ENCODE measurements at places on chromosomes 13 and 19. TPM values are rescaled to one million over a fixed set of nuclear protein-coding genes. Genes with fewer than 3 reads are reported as not detected.
A peak's percentile ranks its signal among the peaks of the same experiment; 100 is the strongest.

PINLYP gene
- 5.5 TPM for polyA plus RNA-seq

GRCh38 chr13:44237276-44237767 is 136.3 kb upstream of the SERP2 start:
- no peaks in the 10 kb centered on the region for H3K27me3 ChIP-seq
- peak; percentile 24 for DNase-seq
- H3K36me3 ChIP-seq = no peaks in the 10 kb centered on the region
- peaks cover 5% of the 10 kb centered on the region for H3K4me1 ChIP-seq
- H3K27ac ChIP-seq = peak overlapping the region; percentile 69

- peaks cover 45% of the 10 kb centered on the region for H3K4me1 ChIP-seq
- DNase-seq = no peak
- no peaks in the 10 kb centered on the region for H3K27me3 ChIP-seq
- H3K27ac ChIP-seq = peak overlapping the region; percentile 95
These were observed 4.9 kb downstream of the MBNL2 start for GRCh38 chr13:97226788-97227627.

DNA sequence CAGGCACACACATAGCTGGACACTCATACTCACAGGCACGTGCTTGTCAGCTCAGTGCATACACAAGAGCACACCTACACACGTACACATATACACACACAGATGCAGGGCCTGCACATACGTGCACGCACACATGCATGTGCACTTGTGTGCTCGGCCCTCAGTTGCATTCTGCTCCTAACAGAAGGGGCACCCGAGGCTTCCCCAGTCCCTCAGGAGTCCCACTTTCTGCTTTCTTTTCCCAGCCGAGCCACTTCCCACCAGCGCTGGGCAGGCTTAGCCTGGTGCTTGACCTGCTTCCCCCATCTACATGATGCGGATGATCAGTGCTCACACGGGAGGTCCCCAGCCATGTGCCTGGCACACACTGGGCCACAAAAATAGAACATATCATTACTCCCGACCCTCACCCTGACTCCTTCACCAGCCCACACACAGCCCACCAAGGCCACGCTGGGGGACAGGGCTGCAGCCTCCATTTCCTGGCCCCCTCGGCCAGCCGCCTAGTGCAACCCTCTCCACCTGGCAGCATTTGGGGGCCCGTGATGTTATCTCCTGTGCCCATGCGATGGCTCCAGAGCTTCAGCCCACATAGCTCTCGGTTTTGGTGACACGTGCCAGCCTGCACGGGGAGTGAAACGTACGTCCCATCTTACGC is 125.2 kb upstream of the SPACA7 start:
- no peak for DNase-seq
- no peaks in the 10 kb centered on the region for H3K4me1 ChIP-seq
- H3K4me3 ChIP-seq = no peak overlapping the region
- H3K27ac ChIP-seq = no peak overlapping the region
- H3K36me3 ChIP-seq = no peaks in the 10 kb centered on the region
- peaks cover 62% of the 10 kb centered on the region for H3K27me3 ChIP-seq

GRCh38 chr13:22454586-22454985 is 726.2 kb upstream of the SGCG start:
- no peaks in the 10 kb centered on the region for H3K4me1 ChIP-seq
- H3K27ac ChIP-seq = no peak overlapping the region
- no peak overlapping the region for H3K4me3 ChIP-seq
- no peaks in the 10 kb centered on the region for H3K27me3 ChIP-seq

GRCh38 chr19:3904233-3904632 is 23.7 kb downstream of the ATCAY start:
- DNase-seq = no peak
- no peak overlapping the region for H3K4me3 ChIP-seq
- H3K4me1 ChIP-seq = no peaks in the 10 kb centered on the region
- no peak overlapping the region for H3K27ac ChIP-seq
- no peaks in the 10 kb centered on the region for H3K27me3 ChIP-seq
- H3K36me3 ChIP-seq = no peaks in the 10 kb centered on the region

LIM2 gene
- polyA plus RNA-seq = not detected

MATK gene
- not detected for polyA plus RNA-seq

- H3K27me3 ChIP-seq = no peaks in the 10 kb centered on the region
- H3K27ac ChIP-seq = no peak overlapping the region
- no peaks in the 10 kb centered on the region for H3K4me1 ChIP-seq
- DNase-seq = no peak
These were observed 14.3 kb downstream of the ESD start for GRCh38 chr13:46782691-46783090.

DNA sequence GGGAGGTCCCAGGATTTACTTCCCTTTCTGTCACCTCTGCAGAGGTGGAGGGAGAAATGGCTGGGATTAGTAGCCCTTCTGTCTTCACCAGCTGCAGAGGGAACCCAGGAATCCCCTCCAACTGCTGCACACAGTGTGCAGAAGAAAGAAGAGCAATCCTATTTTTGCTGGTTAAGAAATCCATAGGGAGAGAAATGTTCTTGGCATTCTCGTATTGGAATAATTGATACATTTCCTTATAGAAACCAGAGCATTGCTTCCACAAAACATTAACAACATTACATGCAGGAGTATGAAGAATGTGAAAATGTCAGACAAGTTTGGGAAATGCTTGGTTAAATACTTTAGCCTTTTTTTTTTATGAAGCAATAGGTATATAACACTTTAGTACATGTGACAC is 48.3 kb upstream of the KLF12 start:
- no peaks in the 10 kb centered on the region for H3K36me3 ChIP-seq
- no peak overlapping the region for H3K4me3 ChIP-seq

DNA sequence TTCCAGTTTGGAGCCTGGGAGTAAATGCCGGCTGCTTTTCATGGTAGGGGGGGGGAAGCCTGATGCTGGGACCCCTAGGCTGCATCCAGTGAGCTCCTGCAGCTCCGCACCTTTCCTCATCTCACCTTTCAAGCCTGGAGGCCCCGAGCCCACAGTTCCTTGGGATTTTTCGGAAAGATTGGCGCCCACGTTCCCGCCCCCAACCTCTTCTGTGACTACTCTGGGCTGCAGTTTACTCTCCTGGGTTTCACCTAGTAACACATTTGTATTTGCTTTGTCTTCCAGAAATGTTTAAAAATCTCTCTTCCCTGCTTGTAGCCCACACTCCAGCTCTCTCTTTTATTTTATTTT is 51.9 kb upstream of the SPATA13 start:
- H3K4me3 ChIP-seq = no peak overlapping the region
- no peaks in the 10 kb centered on the region for H3K27me3 ChIP-seq
- no peaks in the 10 kb centered on the region for H3K36me3 ChIP-seq

- peaks cover 2% of the 10 kb centered on the region for H3K27me3 ChIP-seq
- no peaks in the 10 kb centered on the region for H3K36me3 ChIP-seq
- no peak overlapping the region for H3K27ac ChIP-seq
These were observed 14.6 kb downstream of the MCF2L start for GRCh38 chr13:112983428-112984196.

DNA sequence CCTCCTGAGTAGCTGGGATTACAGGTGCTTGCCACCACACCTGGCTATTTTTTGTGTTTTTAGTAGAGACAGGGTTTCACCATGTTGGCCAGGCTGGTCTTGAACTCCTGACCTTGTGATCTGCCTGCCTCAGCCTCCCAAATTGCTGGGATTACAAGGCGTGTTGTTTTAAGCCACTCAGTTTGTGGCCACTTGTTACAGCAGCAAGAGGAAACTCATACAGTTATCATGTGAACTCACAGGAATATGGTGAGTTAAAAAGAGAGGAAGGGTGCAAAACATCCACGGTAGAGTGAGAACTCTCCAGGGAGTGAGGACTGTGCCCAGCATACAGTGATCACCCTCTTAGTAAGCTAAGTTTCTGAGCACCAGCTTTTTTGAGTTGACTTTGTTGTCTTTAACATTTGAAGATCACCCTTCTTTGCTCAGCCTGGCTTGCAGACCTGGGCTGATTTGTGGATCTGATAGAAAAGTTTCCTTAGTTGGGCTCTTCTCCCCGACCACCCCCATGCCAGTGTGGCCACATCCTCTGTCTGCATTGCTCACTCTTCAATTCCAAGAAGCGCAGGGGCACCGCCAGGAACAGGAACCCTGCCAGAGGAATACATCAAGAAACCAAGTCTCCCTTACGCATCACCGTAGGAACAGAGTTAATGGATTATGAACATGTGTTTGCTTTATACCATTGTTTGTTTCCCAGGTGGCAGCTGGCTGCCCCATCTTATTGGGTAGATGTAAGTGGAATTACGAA is 16.0 kb downstream of the ALOX5AP start:
- no peaks in the 10 kb centered on the region for H3K27me3 ChIP-seq
- no peak overlapping the region for H3K27ac ChIP-seq
- DNase-seq = no peak
- H3K4me1 ChIP-seq = peaks cover 6% of the 10 kb centered on the region
- no peak overlapping the region for H3K4me3 ChIP-seq

GRCh38 chr19:39147480-39147879 is 21.9 kb downstream of the PAK4 start:
- no peaks in the 10 kb centered on the region for H3K36me3 ChIP-seq
- DNase-seq = no peak
- no peak overlapping the region for H3K27ac ChIP-seq
- no peaks in the 10 kb centered on the region for H3K27me3 ChIP-seq

DNA sequence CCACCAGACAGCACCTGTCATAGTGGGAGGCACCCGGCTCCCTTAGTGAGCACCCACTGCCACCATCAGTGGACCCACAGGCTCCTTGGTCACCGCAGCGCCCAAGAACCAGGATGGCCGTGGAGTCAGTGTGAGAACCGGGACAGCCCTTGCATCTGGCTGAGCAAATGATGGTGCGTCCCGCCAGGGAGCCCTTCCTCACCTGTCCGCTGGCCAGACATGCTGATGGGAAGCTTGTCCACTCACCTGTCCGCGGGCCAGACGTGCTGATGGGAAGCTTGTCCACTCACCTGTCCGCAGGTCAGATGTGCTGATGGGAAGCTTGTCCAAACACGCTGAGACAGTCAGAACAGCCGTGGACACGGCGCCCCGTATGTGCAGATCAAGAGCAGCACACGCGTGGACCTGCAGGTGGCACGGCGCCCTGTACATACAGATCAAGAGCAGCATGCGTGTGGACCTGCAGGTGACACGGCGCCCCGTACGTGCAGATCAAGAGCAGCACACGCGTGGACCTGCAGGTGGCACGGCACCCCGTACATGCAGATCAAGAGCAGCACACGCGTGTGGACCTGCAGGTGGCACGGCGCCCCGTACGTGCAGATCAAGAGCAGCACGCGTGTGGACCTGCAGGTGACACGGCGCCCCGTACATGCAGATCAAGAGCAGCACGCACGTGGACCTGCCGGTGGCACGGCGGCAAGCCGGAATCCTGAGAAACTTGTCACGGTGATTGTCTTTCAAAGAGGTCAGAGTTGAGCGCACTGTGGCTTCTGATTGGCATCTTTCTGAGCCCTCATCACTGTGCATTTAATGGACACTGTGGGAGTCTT is 40.7 kb upstream of the DCUN1D2 start:
- H3K4me3 ChIP-seq = no peak overlapping the region
- peaks cover 29% of the 10 kb centered on the region for H3K36me3 ChIP-seq
- H3K27me3 ChIP-seq = no peaks in the 10 kb centered on the region
- peaks cover 17% of the 10 kb centered on the region for H3K4me1 ChIP-seq
- no peak for DNase-seq
- no peak overlapping the region for H3K27ac ChIP-seq

GRCh38 chr13:71803066-71803465 is 63.9 kb downstream of the DACH1 start:
- H3K27ac ChIP-seq = no peak overlapping the region
- no peak for DNase-seq
- H3K36me3 ChIP-seq = no peaks in the 10 kb centered on the region
- H3K27me3 ChIP-seq = no peaks in the 10 kb centered on the region

GRCh38 chr19:8827277-8827676 is 4.8 kb downstream of the ZNF558 start:
- H3K27ac ChIP-seq = no peak overlapping the region
- DNase-seq = no peak
- peaks cover 26% of the 10 kb centered on the region for H3K36me3 ChIP-seq
- H3K4me3 ChIP-seq = no peak overlapping the region

TSSK6 gene
- polyA plus RNA-seq = 2.3 TPM

GRCh38 chr19:51407511-51408131 is 9.8 kb downstream of the SIGLEC10 start:
- H3K4me3 ChIP-seq = no peak overlapping the region
- H3K36me3 ChIP-seq = no peaks in the 10 kb centered on the region
- no peak overlapping the region for H3K27ac ChIP-seq

- no peak overlapping the region for H3K27ac ChIP-seq
- H3K27me3 ChIP-seq = no peaks in the 10 kb centered on the region
These were observed 26.1 kb upstream of the TFDP1 start for GRCh38 chr13:113558461-113558860.

DNA sequence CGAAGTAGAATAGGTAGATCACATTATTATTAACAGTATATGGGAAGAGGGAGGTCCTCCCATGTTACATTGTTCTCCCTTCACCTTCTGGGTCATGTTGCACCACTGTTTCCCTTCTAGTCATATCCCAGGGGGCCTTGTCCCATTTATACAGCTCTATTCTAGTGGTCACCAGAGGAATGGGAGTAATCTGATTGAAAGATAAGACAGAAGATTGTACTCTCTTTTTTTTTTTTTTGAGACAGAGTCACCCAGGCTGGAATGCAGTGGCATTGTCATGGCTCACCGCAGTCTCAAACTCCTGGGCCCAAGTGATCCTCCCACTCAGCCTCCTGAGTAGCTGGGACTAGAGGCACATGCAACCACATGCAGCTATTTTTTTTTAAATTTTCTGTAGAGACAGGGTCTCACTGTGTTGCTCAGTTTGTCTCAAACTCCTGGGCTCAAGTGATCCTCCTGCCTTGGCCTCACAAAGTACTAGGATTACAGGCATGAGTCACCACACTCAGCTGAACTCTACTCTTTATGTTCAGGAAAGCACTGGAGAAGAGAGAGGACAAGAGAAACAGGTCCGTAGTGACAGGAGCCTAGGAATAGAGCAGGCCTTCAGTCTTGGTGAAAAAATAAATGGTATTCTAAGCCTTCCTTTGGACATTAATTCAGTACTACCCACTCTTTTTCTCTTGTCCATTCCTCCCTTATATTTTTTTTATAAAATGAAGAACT is 4.3 kb upstream of the ZNF529 start:
- no peak overlapping the region for H3K27ac ChIP-seq
- H3K36me3 ChIP-seq = peaks cover 69% of the 10 kb centered on the region
- no peak overlapping the region for H3K4me3 ChIP-seq

ZNF155 gene
- polyA plus RNA-seq = 2.1 TPM

TNFRSF19 gene
- 4.6 TPM for polyA plus RNA-seq

DNA sequence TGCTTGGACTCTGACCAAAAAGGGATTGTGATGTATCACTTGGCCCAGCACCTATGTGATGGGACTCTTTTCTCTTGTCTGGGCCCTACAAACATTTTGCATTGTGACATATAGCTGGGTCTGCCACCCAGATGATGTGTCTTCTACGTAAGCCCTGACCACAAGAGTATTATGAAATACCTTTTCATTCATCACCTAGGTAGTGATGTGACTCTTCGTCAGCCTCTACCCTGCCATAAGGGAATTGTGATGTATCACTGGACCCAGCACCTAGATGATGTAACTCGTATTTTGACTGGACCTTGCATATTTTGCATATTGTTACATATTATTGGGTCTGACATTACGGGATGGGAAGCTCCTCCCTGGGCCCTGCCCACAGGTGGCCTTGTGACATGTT is 29.7 kb upstream of the ZNF681 start:
- DNase-seq = no peak
- H3K27me3 ChIP-seq = no peaks in the 10 kb centered on the region
- H3K4me1 ChIP-seq = no peaks in the 10 kb centered on the region
- H3K36me3 ChIP-seq = peaks cover 3% of the 10 kb centered on the region

GRCh38 chr13:33994198-33994597 is 176.2 kb downstream of the RFC3 start:
- H3K27me3 ChIP-seq = no peaks in the 10 kb centered on the region
- no peaks in the 10 kb centered on the region for H3K36me3 ChIP-seq
- no peak for DNase-seq
- H3K4me1 ChIP-seq = no peaks in the 10 kb centered on the region
- H3K4me3 ChIP-seq = no peak overlapping the region
- no peak overlapping the region for H3K27ac ChIP-seq
